ENCODE measurements at places on chromosomes 7 and 10. TPM values are rescaled to one million over a fixed set of nuclear protein-coding genes. Genes with fewer than 3 reads are reported as not detected.
A peak's percentile ranks its signal among the peaks of the same experiment; 100 is the strongest.

DNA sequence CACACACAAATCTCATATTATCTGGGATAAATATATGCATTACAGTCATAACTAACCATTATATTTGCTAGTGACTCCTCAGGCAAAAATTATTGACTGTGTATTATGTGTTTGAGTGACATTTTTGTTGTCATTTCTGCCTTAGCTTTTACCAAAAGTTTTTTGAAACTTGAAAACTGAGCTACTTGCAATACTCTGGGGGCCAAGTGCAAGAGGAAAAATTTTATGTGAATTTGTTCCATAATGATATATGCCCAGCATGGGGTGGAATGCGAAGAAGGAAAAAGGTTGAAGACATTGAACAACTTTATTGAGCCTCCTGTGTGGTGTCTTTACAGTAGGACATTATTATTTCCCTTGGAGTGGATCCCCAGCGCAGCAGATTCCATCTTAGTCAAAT, 176.8 kb upstream of the FERD3L start:
- no peak for DNase-seq

DNA sequence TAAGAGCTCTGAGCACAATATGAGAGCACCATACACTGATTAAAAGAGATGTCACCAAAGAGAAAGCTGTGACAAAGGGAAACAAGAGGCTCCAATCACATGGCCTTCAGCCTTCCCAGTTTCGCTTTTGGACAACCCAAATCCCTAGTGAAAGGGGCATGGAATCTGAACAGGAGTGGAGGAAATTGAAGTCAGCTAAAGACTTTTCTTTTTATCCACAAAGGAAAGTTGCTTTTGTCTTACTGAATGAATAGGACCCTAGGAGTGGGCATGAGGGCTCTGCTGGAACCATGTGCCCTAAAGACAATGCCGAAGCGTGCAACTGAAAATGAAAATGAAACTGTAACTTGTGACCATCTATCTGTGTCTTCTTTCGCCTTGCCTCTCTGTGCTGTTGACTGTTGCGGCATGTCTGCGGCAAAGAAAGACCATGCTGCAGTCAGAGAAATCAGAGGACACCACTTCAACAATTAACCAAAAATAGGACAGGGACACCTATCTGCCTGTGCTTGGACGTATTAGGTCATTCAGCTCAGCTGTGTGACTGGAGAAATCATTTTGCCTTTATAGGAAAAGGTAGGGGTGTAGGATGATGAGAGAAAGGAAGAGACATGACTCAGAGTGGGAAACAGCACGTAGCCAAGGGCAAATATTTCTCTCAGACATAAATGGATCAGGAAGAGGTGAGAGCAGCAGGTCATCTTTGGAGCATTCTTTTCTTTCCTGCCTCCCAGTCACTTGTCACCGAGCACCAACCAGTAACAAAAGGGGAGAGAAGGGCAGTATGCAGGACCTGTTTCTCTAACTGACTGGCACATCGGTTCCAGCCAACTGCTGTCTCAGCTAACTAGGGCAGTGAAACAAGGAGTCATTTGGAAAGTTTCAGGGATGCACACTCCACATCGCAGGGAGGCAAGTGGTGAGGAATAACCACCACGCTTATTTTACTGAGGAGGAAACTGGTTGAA, 12.3 kb downstream of the CAV2 start:
- DNase-seq, result peak; percentile 82

- no peak for DNase-seq
Measured at GRCh38 chr7:41536122-41536872, 166.6 kb downstream of the INHBA start.

FERD3L gene
- not detected for total RNA-seq

PLCE1 gene
- 0.23 TPM for total RNA-seq

CLCN1 gene
- not detected for total RNA-seq

- DNase-seq, result no peak
Measured at GRCh38 chr10:69901022-69901421, 99.3 kb downstream of the COL13A1 start.
